PC-3 (cell line): ENCODE measurements at places on chromosomes 5 and 9.

GRCh38 chr5:109141222-109142200, 268.3 kb downstream of the PJA2 start:
- DNase-seq = no peak

DNA sequence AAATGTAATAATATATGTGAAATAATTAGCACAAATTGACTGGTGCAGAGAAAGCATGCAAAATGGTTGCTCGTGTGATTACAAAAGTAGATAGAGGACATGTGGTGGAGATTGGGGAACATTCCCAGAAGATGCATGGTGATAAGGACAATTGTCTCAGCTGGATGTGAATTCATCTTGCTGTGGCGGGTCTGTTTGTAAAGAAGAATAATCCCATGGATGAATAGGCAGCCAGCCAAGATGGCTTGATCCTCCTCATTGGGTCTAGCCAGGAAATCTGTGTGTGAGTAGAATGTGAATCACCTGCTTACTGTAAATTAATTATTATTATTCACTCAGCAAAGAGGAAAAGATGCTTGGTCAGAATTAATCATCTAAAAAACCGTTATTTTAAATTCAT, 12.6 kb upstream of the DPYSL3 start:
- peak; percentile 53 for DNase-seq

- DNase-seq = no peak
Observed at GRCh38 chr5:171846323-171846722, 60.7 kb downstream of the SMIM23 start.

DNA sequence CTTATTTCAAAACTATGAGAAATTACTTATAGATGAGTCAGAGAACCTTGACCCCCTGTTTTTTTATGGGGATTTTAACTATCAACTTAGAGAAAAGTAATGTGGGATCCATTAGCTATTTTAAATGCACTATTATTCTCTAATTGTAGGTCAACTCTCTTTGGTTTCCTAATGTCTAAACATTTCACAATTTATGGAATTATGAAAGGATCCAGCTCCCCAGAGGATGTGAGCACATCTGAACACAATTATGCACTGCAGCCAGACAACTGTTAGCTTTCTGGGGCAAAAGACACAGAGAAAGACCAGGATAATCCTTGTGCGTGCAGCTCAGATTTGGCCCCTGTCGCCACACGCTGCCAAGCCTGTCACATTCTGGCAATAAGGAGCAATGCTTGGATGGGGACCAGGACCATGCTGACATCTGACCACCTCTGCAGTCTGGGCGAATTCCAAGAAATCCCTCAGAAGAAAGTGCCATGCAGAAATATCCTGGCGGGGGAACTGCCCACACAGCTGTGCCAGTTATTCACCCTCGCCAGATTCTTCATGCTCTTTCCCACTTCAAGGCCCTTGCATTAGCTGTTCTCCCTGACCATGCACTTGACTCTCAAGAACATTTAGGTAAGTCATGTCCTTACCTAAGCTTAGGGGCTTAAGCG, 22.2 kb upstream of the CMBL start:
- peak; percentile 46 for DNase-seq

DNA sequence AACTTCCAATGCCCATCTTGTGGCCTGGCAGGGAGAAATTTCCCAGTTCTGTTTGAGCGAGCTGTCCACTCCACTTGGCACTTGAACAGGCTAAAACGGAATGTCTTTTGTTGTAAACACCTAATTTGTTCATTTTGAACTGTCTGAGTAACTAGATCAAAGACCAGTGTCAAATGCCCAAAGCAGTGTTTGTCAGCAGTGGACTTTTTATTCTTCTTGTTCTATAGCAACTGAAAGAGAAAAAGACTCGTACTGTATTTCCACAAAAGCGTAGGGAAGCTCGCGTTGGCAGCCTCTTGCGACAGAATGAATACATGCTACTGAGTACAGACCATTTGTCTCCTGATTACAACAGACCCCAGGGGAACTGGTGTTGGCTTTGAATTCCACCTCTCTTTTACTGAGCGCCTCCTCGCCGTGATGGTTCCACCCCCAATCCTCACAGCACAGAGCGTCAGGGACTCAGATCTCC, 601.8 kb upstream of the ZNF608 start:
- no peak for DNase-seq

GRCh38 chr9:98823666-98824334, 16.3 kb downstream of the GALNT12 start:
- peak; percentile 36 for DNase-seq
